ENCODE measurements at places on chromosomes 12 and 14.

GRCh38 chr14:55279384-55279783, 8.2 kb downstream of the FBXO34 start:
- no peak for DNase-seq

- DNase-seq: no peak
Observed at GRCh38 chr14:34646570-34647255, 16.8 kb upstream of the SNX6 start.

DNA sequence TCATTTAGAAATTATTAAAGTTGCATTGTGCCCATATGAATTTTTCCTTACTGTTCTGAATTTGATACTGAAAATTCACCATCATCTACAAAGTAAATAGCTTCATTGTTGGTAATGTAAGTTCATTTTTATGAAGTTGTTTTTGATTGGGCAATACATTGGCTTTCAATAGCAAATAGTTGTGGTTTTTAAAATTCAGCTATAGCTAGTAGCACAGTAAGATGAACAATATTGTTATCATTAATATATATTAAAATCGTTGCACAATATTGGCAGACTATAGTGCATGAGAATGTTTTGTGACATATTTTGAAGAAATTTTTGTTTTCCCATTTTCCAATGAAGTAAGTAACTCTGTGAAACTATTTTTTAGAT, 575.0 kb downstream of the PRKD1 start:
- no peak for DNase-seq

- DNase-seq: no peak
Observed at GRCh38 chr12:52952076-52952801, 3.3 kb downstream of the KRT18 start.

DNA sequence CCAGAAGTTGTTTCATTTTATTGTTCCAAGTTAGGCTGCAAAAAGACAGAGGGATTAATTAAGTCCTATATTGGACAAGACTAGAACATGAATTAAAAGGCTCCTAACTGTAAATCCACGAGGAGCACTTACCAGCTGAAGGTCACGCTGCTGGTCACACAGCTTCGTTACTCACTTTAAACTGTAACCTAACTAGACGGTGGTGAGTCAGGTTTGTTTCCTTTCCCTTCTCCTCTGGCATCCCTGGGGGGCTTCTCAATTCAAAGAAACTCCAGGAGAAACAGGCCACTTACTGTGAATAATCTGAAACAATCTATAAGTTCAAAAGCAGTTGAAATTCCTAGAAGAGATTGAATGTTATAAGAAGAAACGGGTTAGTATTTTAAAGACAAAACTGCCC, 331.4 kb downstream of the BCAT1 start:
- no peak for DNase-seq

Measured in activated T-helper 9 cell treated with anti-CD3 and anti-CD28 coated beads, Interleukin-2, amount 50 U/mL, for 16 hours (primary cell).